Coronary artery (tissue), 2 donors: ENCODE measurements at places on chromosomes 12 and 14.

DNA sequence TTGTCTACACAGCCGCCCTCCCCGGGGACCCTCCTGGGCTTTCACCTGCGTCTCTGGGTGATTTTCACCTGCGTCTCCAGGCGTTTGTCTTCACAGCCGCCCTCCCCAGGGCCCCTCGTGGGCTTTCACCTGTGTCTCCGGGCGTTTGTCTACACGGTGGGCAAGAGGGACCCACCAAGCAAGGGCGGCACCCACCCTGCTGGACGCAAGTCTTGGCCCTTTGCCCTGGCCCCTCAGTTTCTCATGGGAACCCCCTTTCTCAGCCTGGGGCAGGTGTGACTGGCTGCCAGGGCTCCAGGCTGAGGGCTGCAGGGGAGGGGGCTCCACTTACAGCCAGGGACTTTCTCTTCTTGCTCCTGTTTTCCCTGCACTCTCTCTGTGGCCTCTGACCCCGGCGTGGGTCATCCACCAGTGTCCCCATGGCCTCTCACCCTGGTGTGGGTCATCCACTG is 68.6 kb upstream of the GALNT9 start:
- DNase-seq = no peak

DNA sequence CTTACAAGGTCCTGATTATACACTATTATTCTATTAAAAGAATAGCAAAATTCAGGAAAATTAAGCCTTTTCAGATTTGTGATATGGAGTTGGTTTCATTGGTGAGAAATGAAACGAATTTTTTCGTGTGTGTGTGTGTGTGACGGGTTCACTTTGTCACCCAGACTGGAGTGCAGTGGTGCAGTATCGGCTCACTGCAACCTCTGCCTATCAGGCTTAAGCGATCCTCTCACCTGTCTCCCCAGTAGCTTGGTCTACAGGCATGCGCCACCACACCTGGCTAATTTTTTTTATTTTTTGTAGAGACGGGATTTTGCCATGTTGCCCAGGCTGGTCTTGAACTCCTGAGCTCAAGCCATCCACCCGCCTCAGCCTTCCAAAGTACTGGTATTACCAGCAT is 9.7 kb downstream of the PCBP2 start:
- no peak for DNase-seq

DNA sequence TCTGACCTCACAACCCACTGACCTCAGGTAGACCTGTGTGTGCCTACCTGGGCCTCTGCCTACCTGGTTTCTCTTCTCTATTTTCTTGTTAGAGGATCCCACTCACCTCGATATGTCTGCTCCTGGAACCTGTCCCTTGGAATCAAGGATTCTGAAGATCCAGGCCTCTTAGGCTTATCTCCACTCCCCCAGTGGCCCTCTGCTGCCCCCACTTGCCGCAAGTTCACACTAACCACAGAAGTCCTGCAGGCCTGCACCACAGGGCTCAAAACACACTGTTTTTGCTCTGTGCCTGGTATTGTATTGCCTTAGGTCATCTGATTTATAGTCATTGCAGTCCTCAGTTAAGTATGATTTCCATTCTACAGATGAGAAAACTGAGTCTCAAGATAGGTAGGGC is 15.3 kb upstream of the NRXN3 start:
- no peak for DNase-seq

DNA sequence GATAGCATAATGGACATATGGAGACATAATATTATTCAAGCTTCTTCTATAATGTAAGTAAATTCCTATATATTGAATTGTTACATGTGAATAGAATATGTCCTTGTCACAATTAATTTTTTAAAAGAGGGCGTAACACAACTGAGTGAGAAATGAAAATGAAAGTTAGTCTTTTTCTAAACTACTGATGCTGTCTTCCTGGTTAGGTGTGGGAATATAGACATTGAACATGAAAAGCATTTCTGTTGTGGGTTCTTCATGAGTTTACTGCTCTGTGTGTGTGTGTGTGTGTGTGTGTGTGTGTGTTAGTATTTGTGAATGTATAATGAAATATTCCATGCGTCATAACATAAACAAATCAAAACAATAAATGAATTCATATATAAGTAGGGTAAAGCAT is 40.5 kb upstream of the RTL1 start:
- no peak for DNase-seq

- DNase-seq = no peak
Observed at GRCh38 chr14:100170880-100171279, 11.4 kb upstream of the DEGS2 start.

DNA sequence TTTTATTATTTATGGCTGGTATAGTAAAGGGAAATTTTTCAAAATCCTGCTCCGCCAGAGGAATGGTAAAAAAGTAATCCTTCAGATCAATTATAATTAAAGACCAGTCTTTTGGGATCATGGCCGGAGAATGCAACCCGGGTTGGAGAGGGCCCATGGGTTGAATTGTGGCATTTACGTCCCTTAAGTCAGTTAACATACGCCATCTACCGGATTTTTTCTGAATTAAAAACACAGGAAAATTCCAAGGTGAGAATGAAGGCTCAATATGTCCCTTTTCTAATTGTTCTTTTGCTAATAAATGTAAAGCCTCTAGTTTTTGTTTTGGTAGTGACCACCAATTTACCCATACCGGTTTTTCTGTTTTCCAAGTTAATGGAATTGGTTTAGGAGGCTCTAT is 602.8 kb downstream of the ALG10 start:
- no peak for DNase-seq

- no peak for DNase-seq
Observed at GRCh38 chr14:75542588-75543091, 20.4 kb downstream of the BATF start.

DNA sequence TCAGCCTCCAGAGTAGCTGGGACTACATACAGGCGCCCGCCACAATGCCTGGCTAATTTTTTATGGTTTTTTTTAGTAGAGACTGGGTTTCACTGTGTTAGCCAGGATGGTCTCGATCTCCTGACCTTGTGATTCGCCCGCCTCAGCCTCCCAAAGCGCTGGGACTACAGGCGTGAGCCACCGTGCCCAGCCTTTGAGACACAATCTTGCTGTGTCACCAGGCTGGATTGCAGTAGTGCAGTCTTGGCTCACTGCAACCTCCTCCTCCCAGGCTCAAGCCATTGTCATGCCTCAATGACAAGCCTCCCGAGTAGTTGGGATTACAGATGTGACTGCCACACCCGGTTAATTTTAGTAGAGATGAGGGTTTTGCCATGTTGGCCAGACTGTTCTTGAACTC is 21.3 kb upstream of the STRN3 start:
- no peak for DNase-seq

DNA sequence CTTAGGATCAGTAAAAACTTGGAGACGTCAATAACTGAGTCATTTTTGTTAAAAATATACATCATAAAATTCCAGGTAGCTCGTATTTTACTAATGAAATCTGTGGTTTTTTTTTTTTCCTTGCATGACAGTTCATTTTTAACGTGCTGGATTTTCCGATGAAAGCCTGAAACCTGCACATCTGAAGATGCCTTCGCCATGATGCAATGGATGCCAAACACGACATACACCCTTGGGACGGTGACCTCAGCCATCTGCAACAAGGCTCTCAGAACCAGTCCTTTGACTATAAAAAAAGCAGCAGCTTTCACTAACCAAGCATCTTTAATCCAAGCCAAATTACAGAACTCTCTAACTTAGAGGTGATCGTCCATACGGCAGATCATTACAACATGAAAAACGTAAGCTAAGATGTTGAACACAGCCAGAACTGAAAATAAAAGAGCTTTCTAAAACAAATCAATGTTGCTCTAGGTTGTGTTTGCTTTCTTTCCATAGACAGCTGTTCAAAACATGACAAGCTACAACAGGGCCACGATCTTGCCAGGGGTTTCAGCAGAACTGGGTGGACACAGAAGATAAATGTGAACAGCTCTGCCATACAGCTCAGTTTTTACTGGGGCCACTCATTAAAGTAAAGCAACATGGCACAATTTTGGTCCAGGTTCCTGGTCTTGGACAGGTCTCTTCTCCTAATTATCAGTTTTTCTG is 7.8 kb downstream of the NIN start:
- no peak for DNase-seq

- no peak for DNase-seq
Observed at GRCh38 chr14:51996148-51996746, 6.9 kb downstream of the RTRAF start.

- DNase-seq = no peak
Observed at GRCh38 chr12:58285551-58285950, 344.2 kb downstream of the ATP23 start.

DNA sequence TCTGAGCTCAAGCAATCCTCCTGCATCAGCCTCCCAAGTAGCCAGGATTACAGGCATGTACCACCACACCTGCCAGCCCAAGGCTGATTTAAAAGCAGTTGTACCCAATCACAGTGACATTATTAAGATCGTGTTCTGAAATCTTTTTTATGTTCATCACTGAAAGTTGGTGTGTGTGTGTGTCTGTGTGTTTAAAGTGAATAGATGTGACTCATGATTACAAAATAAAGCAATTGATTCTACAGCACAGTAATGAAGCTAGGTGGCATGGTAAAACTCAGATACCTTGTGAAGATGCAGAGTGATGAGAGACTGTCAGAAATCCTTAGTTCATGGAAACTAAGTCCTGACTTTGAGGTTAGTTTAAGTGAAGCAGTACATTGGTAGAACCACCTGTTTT is 74.2 kb upstream of the ATP2B1 start:
- no peak for DNase-seq

DNA sequence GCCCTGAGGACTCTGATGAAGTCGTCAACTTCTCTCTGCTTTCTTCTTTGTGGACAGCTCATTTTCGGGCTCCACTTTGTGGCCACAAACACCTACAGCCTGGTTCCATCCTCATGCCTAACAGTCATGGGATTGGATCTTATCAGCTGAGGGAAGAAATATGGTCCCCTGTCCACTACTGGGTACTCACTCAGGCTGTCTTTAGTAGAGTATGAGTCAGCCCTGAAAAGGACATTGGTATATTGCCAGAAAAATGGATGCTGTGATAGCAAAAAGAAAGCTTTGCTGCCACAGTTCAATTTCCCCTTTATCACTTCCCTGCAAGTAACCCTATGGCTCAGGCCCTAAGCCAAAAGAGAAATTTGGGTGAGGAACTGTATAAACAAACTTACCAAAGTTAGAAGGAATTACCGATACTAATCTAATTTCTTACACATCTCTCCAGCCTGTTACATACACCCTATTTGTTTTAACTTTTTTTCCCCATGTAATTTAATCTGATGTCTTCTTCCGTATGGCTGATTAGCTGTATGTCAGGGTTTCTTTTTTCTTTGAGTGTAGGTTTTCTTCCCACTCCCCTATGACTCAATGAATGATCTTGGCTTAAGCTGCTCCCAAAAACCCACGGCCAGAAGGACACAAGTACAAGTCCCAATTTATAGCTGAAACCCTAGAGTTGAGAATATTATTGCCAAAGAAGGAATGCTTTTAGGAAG is 29.1 kb downstream of the MTHFD1 start:
- no peak for DNase-seq

DNA sequence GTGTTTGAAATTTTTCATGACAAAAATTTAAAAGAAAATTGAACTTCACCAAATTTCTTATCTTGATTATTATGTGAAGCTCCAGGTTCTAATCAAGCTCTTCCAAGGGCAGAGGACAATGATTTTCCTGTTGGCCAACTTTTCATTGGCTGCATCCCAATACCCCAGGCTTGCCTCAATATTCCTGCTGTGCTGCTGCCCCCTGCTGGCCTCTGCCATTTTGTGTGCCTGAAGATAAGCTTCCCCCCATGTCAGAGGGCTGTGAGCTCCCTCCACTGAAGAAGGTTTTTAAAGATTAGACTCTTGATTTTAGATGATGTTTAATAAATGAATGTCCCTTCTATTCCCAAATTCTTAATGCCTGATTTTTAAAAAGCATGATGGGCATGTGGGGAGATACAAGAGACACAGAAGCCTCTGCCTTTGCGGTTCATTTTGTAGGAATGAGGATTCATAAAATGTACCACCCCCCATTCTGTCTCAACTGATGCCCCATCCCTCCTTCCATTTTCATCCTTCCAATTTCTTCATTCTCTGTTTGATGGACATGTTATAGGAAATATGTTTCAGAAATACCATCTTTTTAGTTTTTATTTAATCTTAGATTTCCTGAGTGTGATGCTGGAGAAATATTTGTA is 76.7 kb upstream of the RGS6 start:
- no peak for DNase-seq

- no peak for DNase-seq
Observed at GRCh38 chr12:72207079-72207478, 65.1 kb upstream of the TRHDE start.

- no peak for DNase-seq
Observed at GRCh38 chr12:56321027-56321426, 5.2 kb upstream of the CNPY2 start.

GRCh38 chr12:67426067-67426466 is 156.9 kb downstream of the CAND1 start:
- no peak for DNase-seq

GRCh38 chr14:104195361-104195760 is 57.0 kb downstream of the KIF26A start:
- no peak for DNase-seq

GRCh38 chr14:50249136-50249775 is 17.9 kb upstream of the SOS2 start:
- no peak for DNase-seq

- no peak for DNase-seq
Observed at GRCh38 chr14:104218361-104219180, 80.2 kb downstream of the KIF26A start.

DNA sequence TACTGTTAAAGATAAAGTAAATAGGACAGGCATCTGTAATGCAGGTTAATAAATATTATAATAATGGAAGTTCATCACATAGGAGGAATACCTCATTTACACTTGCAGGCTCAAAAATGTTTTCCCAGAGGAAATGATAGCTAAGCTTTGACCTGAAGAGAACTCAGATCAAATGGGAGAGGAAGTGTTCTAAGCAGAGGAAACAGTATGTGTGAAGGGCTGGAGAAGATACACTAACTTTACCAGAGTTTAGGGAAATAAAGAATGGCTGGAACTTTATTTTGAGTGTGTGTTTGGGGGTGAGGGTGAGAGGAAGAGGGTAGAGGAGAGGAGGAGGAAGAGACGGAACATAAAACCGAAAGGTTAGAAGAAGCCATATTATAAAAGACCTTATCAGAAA is 34.0 kb upstream of the AP4S1 start:
- no peak for DNase-seq

DNA sequence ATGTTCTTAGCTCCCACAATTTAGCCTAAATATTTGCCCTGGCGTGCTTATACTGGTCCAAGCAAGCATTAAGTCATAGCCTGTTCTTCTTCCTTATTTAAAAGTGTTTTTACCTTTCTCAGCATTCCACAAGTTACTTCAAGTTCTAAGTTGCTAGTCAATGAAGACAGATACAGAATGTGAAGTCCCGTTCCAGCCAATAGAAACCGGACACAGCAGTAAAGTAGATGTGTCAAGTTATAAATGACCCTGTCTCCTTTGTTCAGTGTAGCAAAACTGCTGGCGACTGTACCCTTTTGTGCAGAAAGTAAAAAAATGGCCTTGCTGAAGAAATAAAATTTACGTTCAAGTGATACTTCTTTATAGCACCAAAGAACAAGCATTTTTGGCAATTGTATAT is 3.9 kb downstream of the SNAPC1 start:
- DNase-seq = no peak

GRCh38 chr14:35286003-35286600 is 6.1 kb upstream of the PSMA6 start:
- DNase-seq = no peak
